ENCODE measurements at places on chromosomes 12 and 14. TPM values are rescaled to one million over a fixed set of nuclear protein-coding genes. Genes with fewer than 3 reads are reported as not detected.
A peak's percentile ranks its signal among the peaks of the same experiment; 100 is the strongest.

- DNase-seq, result no peak
Measured at GRCh38 chr12:9253464-9253863, 45.3 kb upstream of the PZP start.

GRCh38 chr12:104643093-104643818, 186.5 kb downstream of the CHST11 start:
- no peak for DNase-seq

- no peak for DNase-seq
Measured at GRCh38 chr12:64445490-64445889, 6.4 kb upstream of the TBK1 start.

- DNase-seq, result no peak
Measured at GRCh38 chr12:49983892-49984291, 11.1 kb downstream of the AQP6 start.

DNA sequence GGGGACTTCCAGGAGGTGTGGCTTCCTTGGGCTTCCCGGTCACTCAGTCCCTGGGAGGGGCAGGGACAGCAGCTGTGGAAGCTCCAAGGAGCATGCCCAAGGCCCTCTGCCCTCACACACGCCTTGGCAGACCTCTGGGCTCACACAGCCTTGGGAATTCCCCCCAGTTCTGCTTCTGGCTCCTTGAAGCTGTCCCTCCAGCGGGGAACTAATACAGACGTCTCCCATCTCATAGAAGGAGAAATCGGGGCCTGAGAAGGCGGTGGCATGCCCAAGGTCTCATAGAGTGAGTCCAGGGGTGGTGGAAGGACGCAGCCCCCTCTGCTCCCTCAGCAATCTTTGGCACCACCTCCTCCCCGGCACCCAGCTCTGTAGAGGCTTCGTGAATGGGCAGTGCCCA, 15.7 kb upstream of the TMEM119 start:
- DNase-seq, result no peak

GRCh38 chr14:56760164-56760914, 49.9 kb downstream of the OTX2 start:
- DNase-seq, result no peak

PLEKHG7 gene
- total RNA-seq, result not detected

DNA sequence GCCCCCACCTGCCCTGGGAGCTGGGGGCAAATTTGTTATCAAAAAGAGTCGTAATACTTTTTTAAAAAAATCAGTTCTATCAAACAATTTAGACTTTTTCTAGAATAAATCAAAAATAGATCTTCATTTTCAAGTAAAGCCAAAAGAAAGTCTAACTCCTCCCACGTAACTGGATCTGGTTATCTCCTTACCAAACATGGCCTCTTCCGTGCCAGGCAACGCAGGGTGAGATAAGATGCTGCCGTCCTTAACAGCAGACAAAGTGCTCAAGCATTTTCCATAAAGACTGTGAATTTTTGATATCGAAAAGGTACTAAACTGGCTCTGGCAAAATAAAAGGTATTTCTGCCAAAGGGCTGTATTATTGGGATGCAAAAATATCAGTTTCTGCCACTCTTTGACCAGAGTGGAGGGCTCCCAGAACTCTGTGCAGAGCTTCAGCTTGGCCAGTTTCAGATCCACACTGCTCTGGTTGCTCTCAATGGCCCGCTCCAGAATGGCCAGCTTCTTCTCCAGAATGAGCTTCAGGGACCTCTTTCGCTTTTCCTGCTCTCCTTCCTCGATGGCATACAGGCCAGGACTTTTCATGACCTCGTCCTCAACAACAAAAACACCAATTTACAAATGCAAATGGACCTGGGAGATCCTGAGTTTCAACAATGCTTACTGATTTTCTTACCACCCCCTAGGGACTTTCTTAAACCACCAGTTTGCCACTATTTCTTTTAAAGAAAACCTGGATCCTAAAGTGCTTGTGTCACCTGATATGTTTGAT, 29.0 kb downstream of the NRDE2 start:
- no peak for DNase-seq

DNA sequence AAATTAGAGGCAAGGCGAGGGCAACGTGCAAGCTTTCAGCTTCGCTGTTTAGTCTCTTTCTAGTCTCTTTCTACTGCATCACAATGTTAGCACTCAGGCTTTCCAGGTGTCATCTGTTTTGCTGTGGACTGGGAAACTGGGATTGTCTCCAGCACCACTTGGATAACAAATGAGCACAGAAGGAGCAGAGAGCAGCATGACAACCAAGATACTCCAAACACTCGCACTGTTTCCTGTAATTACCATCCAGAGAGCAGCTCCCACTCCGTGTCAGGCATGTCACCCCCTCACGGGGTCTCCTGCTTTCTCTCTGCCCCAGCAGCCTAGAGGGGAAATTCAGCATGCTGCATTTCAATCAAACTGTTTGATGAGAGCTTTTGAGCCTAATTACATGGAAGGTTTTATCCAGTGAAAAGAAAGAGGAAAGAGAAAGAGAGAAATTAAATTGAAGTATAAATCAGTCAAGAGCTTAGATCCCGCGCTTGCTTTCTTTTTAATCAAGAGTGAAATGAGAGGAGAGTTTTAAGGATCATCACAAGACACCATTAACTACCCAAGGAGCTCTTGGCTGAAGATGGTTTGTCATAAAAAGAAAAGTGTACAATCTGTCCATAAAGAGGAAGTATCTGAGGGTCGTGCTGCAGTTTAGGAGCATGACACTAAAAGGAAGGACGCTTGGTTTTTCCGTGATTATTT, 917.7 kb downstream of the DIO2 start:
- no peak for DNase-seq

TMEM260 gene
- total RNA-seq, result 4.8 TPM

DNA sequence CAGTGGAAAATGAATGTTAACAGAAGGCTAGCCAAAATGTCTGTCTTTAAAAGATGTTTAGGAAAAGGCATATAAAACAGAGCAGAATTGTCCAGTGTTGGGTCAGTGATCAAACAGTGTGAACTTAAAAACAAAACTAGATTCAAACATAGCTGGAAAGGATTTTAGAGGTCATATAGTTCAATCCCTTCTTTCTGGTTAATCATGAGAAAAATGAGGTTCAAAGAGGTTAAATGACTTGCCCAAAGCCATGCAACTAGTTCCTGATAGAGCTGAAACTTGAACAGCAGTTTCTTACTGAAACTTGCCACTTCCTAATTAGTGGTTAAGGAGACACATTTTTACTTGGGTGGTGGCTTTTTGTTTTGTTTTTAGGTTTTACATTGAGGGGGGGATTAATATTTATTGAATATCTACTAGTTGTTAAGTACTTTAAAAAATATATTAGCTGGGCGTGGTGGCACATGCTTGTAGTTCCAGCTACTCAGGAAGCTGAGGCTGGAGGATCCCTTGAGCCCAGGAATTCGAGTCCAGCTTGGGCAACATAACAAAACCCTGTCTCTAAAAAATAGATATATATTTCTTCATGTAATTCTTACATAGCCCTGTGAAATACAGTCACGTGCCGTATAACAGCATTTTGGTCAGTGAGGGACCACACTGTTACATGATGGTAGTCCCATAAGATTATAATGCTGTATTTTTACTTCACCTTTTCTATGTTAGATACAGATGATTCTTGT, 20.4 kb downstream of the ACVR1B start:
- DNase-seq, result no peak

GRCh38 chr12:64951944-64952343, 127.5 kb downstream of the TBC1D30 start:
- no peak for DNase-seq

DNA sequence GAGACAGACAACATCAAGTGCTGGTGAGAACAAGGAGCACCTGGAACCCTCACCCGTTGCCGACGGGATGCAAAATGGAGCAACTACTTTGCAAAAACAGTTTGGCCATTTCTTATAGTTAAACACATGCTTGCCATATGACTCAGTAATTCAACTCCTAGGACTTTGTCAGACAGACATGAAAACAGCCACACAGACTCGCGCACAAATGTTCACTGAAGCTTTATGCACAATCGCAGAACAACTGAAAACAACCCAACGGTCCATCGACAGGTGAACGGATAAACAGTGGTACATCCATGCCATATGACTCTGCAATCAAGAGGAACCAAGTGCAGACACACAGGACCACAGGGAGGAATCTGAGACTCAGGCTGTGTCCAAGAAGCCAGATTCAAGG, 30.8 kb downstream of the NCOR2 start:
- DNase-seq, result no peak

OTUB2 gene
- 2.2 TPM for total RNA-seq

TUBA1C gene
- 693 TPM for total RNA-seq

GRCh38 chr14:96584199-96584906, 82.2 kb downstream of the PAPOLA start:
- peak; percentile 65 for DNase-seq

CABP1 gene
- total RNA-seq, result not detected

GRCh38 chr12:46608431-46609272, 217.1 kb downstream of the SLC38A4 start:
- DNase-seq, result no peak

DNA sequence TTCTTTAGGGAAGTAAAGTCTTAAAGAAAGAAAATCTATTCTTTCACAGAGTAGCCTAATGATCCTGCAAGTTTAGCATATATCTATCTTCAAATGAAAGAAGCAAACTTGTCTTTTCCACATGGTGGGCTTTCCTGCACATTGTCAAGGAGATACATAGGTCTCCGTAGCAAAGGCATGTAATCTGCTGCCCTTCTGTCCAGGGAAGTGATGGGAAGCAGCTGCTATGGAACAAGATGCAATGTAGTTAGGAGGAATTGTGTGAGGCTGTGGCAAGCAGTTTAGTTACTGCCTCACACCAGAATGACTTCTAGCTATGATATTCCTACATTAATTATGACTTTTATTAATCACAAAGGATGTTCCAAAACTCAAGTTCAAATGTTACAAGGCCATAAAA, 174.4 kb downstream of the PDZRN4 start:
- no peak for DNase-seq

- no peak for DNase-seq
Measured at GRCh38 chr14:103061482-103061976, 4.2 kb upstream of the CDC42BPB start.

GRCh38 chr14:100774164-100774537, 47.5 kb downstream of the DLK1 start:
- no peak for DNase-seq

SLC25A47 gene
- total RNA-seq, result 1.0 TPM

DNA sequence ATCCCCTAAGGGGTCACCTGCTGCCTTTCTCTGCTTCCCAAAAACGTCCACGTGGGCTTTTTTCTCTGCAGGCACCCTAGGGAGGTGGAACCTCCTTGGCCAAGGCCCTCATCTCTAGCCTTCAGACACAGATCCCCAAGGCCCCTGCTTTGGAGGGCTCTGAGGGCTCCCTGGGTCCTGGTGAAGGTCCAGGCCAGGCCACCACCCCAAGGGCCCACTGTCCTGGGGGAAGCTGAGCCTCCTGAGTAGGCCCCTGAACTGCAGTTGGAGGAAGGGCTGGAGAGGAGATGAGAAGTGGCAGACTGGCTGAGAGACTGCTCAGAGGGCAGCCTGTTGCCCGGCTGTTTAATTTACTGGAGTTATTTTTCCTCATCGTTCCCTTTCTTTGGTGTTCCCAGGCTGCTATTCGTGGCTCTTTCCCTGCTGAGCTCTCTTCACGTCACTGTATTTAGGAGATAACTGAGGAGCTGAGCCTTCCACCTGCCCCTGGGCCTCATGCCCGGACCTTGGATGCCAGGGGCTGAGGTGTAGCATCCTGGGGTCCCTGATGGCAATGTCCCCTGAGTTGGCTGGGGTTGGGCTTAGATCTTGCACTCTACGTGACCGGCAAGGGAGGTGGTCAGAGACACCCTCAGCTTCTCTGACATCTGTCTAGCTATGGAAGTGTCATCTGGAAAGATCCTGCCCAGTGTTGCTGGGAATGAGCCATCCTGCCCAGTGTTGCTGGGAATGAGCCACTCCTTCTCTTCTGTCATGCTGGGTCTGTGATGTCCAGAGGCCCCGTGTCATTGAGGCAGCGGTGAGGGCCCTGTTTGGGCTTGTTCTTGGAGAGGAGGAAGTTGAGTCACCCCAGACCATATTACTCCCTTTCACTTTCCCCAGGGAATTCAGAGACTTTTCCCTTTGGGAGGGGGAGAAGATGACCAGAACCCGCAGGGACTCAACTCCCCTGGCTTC, 139.8 kb downstream of the TSPAN9 start:
- no peak for DNase-seq

C1RL gene
- total RNA-seq, result 28.9 TPM

- DNase-seq, result no peak
Measured at GRCh38 chr14:37668646-37669045, 73.2 kb downstream of the TTC6 start.

GRCh38 chr14:54342806-54343205, 54.0 kb upstream of the CDKN3 start:
- no peak for DNase-seq

- DNase-seq, result no peak
Measured at GRCh38 chr14:93956514-93957332, 19.6 kb downstream of the ASB2 start.

GRCh38 chr12:24066865-24067264, 117.4 kb upstream of the SOX5 start:
- DNase-seq, result no peak

RIPK3 gene
- total RNA-seq, result not detected

RNASE7 gene
- not detected for total RNA-seq

DNA sequence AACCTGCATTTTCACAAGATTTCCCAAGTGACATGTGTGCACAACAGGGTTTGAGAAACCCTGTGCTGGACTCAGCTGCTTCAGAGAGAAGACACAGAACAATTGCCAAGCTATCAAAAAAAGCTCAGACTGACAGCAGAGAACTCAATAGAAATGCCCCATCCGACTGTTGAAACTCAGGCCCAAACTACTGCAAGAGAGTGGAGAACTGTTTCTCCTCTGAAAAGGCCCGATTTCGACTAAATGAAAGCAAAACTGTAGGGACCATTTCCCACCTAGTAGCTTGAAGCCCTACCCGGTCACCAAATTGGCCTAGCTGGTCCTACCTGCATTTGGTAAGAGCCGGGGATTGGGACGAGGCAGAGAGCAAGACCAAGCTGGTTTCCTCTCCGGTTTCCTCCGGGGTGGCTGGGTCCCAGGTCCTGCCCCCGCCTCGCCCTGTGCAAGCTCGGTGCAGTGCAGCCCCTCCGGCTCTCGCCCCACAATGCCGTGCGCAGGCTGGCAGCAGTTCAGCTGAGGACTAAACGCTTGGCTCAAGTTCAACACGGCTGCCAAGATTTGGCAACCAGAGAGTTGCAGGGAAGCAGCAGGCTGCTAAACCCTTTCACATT, 1180.6 kb downstream of the VRK1 start:
- DNase-seq, result no peak
